Skeletal muscle tissue (tissue), 5 donors: ENCODE measurements at places on chromosomes 11 and 22. TPM values are rescaled to one million over a fixed set of nuclear protein-coding genes. Genes with fewer than 3 reads are reported as not detected.

The FAM111B gene
- total RNA-seq: 3.7 TPM

The FAM181B gene
- under 0.01 TPM for total RNA-seq

The OR52A1 gene
- total RNA-seq: not detected

The NXPE4 gene
- total RNA-seq: not detected

The MS4A6A gene
- 33.4 TPM for total RNA-seq

The AGBL2 gene
- total RNA-seq: 2.6 TPM

The GAB4 gene
- not detected for total RNA-seq

The LINC01488 gene
- not detected for total RNA-seq

The TMEM25 gene
- total RNA-seq: 8.9 TPM

The SPDYC gene
- total RNA-seq: not detected

The STK33 gene
- 3.1 TPM for total RNA-seq

The TRPC6 gene
- 25.6 TPM for total RNA-seq

The P2RY6 gene
- total RNA-seq: 2.1 TPM

The HEPN1 gene
- not detected for total RNA-seq

The FGF4 gene
- 1.6 TPM for total RNA-seq

The LGR4 gene
- total RNA-seq: 43.8 TPM

The SYCE3 gene
- not detected for total RNA-seq

The SCN4B gene
- total RNA-seq: 2.1 TPM

The KDM4D gene
- total RNA-seq: 1.0 TPM

The HSCB gene
- total RNA-seq: 16.7 TPM

The GLB1L3 gene
- not detected for total RNA-seq

The TSPAN18 gene
- total RNA-seq: 11.5 TPM

The AIFM3 gene
- total RNA-seq: under 0.01 TPM

The CHRNA10 gene
- total RNA-seq: 0.52 TPM

The FGF19 gene
- total RNA-seq: not detected

The CRYBA4 gene
- total RNA-seq: not detected

The APOBEC3B gene
- 1.6 TPM for total RNA-seq

The CRYBB1 gene
- 1.0 TPM for total RNA-seq

The MYEOV gene
- not detected for total RNA-seq

The YPEL1 gene
- total RNA-seq: 20.4 TPM

The SCGB2A2 gene
- not detected for total RNA-seq

The NRIP3 gene
- 1.0 TPM for total RNA-seq

The PKDREJ gene
- not detected for total RNA-seq

The RAPSN gene
- 44.9 TPM for total RNA-seq

The TRIM48 gene
- not detected for total RNA-seq

The PLEKHB1 gene
- total RNA-seq: 1.0 TPM

The SYT7 gene
- total RNA-seq: 1.6 TPM
